ENCODE measurements at places on chromosomes 6 and 20. TPM values are rescaled to one million over a fixed set of nuclear protein-coding genes. Genes with fewer than 3 reads are reported as not detected.

GGTLC1 gene
- polyA plus RNA-seq, result not detected

DNA sequence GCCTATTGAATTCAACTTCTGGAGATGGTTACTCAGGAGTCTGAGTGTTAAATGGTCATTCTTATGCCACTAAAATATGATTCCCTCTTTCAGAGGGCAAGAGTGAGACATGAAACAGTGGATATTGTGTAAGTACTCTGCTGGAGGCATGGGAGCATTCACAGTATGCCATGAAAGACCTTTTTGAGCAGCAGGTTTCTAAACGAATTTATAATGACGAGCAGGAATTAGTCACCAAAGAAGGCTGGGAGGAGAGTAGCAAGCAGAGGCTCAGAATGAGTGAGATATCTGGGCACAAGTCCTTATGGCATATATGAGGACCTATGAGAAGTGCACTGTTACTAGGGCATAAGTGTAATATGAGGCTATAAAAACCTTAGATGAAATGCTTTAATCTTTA is 10.9 kb upstream of the MYB start:
- no peak for DNase-seq

- DNase-seq, result no peak
These were observed 14.1 kb upstream of the PDE10A start for GRCh38 chr6:165677091-165677490.

- no peak for DNase-seq
These were observed 7.9 kb upstream of the COL12A1 start for GRCh38 chr6:75213732-75214131.

- no peak for DNase-seq
These were observed 13.5 kb upstream of the PNRC1 start for GRCh38 chr6:89066940-89067646.

- no peak for DNase-seq
These were observed 69.1 kb downstream of the LCA5 start for GRCh38 chr6:79468116-79468515.

DNA sequence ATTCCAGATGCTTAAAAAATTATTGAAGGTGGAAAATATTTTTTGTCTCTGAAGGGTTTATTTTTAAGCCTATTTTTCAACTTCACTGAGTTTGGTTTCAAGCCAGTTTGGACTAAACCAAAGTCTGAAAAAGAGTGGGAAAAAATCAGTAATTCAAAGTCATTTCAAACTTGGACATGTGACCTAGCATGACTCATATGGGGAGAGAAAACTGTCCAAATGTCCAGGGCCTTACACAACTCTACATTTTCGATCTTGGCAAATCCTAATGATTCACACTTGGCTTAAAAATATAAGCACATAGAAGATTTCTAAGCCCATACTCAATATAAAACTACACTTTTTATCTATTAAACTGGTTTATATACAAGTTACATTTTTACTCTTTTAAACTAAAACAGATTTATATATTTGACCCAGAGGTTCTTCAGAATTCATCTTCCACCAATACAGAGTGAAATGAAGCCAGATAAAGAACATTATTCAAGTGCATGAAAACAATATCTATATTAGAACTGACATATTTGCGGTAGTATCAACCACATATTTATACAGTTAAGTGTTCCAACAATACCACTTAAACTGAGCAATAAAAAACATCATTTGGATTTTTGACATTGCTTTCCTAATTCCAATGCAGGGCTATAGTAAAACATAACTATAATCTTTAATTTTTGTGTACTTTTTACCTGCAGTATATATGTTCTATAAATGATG is 110.3 kb upstream of the TCF21 start:
- DNase-seq, result no peak

DNA sequence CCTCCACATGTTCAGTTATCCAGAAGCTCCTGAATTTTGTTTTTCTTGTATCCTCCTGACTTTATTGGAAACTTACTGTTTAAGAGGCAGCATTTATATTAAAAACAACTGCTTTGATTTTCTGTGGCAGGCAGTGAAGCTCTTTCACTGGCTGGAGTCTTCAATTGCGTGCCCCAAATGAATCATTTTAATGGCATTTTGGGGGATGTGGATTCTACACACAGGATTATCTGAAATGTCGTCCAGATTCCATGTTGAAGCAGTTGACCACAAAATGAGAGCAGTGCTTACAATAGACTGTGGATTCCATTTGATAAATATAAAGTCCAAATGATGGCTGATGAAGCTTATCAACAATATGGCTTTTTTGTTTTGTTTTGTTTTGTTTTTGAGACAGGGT is 41.0 kb upstream of the HIVEP1 start:
- no peak for DNase-seq

PREX1 gene
- 15.7 TPM for polyA plus RNA-seq

CDH4 gene
- 6.9 TPM for polyA plus RNA-seq

EHMT2 gene
- 65.6 TPM for polyA plus RNA-seq

OR2H1 gene
- polyA plus RNA-seq, result not detected

TNFRSF6B gene
- polyA plus RNA-seq, result 3.8 TPM

- DNase-seq, result no peak
These were observed 116.6 kb upstream of the RPS6KA2 start for GRCh38 chr6:166743406-166744222.

- DNase-seq, result no peak
These were observed 29.0 kb downstream of the L3MBTL3 start for GRCh38 chr6:130047088-130047995.

GRCh38 chr20:52263757-52264156 is 72.2 kb upstream of the ZFP64 start:
- no peak for DNase-seq

LY6G6D gene
- polyA plus RNA-seq, result 0.65 TPM

GRCh38 chr6:154247119-154247861 is 109.3 kb downstream of the IPCEF1 start:
- no peak for DNase-seq

- DNase-seq, result peak; percentile 37
These were observed 1.2 kb upstream of the HMGA1 start for GRCh38 chr6:34235307-34236130.

SASH1 gene
- polyA plus RNA-seq, result 28.4 TPM

DNA sequence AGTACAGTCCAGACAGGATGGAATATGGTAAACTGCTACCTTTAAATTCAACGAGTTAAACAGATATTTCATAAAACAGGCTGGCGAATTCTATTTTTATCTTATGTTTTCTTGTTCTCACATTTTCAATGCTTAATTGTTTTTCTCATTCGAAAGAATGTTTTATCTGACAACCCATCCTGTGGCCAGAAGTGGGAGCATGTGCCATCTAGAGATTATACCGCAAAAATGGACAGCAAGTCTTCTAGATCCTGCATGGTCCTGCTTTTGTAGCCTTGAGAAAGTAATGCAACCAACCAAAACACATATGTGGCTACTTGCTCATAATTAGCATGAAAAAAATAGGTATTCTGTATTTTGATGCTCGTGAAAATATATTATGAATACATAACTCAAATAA is 30.7 kb downstream of the TUBB2B start:
- DNase-seq, result no peak

DNA sequence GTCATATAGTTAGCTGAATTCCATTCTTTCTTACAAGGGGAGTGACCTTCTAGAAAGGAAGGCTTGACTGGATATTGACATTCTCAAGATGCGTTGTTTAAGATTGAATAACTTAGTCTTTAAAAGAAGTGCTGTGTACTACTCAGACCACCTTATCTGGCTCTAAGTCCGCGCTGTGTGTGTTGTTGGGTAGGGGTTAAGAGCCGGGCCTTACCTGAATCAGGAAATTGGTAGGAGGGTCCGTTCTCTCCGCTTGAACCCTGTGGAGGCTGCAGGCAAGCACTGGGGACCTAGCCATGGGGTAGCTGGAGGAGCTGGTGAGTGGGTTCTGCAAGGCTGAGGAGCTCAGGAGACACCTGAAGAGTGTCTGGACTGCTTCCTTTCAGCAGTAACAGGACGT is 9.0 kb upstream of the SCML4 start:
- DNase-seq, result no peak

- no peak for DNase-seq
These were observed 14.6 kb upstream of the TMEM181 start for GRCh38 chr6:158545043-158545966.

- no peak for DNase-seq
These were observed 134.3 kb upstream of the B3GAT2 start for GRCh38 chr6:71091167-71091566.

DNA sequence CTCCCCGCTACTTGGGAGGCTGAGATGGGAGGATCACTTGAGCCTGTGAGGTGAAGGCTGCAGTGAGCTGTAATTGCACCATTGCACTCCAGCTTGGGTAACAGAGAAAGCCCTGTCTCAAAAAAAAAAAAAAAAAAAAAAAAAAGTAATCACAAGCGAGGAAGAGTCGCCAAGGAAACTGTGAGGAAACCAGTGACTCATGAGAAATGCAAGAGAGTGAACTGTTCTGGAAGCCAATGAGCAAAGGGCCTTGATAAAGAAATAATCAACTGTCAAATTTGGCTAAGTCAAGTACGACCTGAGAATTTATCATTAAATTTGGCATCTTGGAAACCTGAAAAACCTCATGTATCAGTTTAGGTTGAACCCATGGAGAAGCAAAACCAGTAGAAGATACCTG is 16.1 kb upstream of the LAMP5 start:
- no peak for DNase-seq

DNA sequence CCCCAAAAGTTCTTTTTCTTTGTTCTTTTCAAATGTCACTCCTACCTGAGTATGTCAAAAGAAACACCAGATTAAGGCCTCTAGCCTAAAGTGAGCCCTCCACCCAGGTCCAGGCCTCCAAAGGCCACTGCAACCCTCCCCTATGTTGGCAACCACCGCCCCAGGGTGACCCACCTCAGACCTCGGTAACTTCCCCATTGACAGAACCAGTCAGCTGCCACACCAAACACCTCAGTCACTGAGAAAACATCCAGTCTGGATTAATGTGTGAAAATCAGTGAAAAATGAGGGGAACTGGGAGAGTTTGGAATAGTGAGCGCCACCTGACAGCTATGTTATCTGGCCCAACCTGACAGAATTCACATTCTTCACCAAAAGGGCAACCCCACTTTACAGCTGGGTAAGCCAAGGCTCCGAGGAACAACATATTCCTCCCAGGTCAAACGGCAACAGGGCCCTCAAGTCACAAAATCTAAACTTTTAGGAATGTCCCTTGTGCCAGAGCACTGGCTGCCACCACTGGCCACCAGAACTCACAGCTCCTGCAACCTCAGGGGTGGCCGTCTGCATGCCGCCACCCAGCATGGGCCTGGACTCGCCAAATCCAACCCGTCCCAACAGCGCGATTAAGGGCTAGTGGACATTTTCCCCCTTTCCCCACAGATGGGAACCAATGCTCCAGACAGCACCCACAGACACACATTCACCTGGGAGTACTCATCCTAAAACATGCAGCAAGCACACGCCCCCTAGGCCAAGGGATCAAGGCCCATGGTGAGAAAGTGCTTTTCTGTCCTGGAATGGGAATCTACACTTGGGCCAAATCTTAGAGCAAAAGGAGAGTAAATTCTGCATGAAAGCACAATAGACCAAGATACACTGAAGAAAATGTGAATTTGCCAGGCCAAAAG is 4.8 kb downstream of the TAF4 start:
- no peak for DNase-seq

DNA sequence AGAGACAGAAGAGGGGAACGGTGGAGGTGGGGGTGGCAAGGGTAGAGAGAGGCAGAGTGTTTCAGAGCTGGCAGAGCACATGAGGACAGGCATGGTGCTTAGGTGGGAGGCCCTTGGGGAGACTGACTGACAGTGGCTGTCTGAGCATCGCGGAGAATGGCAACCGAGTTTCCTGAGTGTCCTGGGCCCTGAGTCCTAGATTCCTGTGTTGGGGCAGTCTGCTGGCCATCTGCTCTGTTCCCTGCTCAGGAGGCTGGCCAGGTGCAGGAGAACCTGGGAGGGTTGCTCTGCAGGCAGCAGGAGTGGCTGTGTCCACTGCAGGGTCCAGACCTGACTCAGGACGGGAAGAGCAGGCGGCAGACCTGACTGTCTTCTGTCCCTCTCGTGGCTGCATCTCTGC is 248.9 kb downstream of the LRFN2 start:
- no peak for DNase-seq

- DNase-seq, result no peak
These were observed 168.2 kb downstream of the DST start for GRCh38 chr6:56474532-56474931.

DNA sequence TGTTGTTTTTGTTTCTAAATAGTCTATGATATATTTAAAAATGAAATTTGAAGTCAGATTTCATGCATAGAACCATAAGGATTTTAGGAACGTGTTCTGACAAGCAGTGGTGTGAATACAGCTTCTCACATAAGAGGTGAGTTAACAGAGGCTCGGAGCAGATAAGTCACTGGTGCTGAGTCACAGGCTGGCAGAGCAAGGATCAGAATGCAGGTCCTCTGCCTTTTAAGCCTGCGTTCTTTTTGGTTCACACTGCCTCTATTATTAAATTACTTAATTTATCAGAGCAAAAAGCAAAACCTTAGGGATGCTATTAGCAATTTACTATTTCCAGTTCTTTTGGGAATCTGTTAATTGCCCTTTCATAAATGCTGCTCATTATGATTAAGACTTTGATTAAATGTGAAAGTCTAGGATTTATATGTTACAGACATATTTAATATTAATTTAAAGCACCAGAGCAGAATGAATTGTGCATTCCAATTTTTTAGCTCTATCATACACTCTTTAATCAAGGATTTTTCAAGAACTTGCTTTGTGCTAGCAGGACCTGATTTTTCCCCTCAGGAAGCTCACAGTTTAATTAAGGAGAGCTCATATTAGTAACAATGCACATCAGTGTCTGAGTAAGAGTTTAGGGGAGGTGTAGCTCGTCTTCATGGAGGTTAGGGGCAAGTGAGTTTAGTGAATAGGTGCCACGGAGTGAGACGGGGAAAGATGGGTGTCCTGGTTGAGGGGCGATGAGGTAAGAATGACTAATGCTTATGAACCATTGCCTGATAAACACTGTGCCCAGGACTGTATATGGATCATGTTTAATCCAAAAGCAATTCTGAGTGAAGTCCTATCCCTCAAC is 212.7 kb upstream of the AGPAT4 start:
- DNase-seq, result no peak

GRCh38 chr6:19852090-19852457 is 14.9 kb downstream of the ID4 start:
- no peak for DNase-seq

MPC1 gene
- polyA plus RNA-seq, result 83.3 TPM

C6orf58 gene
- 1.4 TPM for polyA plus RNA-seq

Data from left renal cortex interstitium (tissue), 4 donors.